Posterior vena cava (tissue), 2 donors: ENCODE measurements at places on chromosomes 6 and 20. TPM values are rescaled to one million over a fixed set of nuclear protein-coding genes. Genes with fewer than 3 reads are reported as not detected.

Gene DPPA5
- not detected for total RNA-seq

DNA sequence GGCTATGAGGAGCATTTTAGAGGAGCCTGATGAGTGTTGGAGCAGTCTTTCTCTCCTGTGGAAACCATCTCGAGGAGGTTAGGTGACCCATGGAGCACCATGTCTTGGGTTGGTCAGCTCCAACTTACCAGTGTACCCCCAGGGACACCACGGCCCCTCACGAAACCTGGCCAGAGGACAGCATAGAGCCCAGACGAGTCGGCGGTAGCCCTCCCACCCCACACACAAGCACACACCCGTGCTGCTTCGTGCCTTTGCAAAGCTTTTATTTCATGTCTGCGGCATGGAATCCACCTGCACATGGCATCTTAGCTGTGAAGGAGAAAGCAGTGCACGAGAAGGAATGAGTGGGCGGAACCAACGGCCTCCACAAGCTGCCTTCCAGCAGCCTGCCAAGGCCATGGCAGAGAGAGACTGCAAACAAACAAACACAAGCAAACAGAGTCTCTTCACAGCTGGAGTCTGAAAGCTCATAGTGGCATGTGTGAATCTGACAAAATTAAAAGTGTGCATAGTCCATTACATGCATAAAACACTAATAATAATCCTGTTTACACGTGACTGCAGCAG lies 53.6 kb downstream of the EZR start:
- no peak for DNase-seq

- DNase-seq: no peak
Measured at GRCh38 chr20:23673209-23673608, 15.6 kb downstream of the CST4 start.

DNA sequence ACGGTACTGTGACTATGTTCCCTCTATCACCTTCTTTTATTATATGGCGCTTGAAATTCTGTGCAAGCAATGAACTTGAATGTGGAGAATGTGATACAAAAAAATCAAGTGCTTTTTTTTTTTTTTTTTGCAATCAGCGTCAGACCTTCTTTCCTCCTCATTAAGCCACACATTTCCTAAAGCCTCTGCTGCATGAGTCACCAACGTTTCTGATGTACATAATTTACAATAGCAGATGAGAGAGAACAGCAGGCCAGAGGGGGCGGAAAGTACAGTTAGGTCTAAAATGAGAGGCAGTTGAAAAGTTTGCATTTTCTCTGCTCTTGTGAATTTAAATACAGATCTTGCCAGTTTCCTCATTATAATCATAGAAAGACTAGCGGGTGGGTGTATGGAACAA lies 114.6 kb upstream of the RIPOR2 start:
- DNase-seq: no peak

Gene PLN
- 234 TPM for total RNA-seq

Gene C6orf52
- total RNA-seq: not detected

- peak; percentile 83 for DNase-seq
Measured at GRCh38 chr20:2871661-2872458, 1.4 kb upstream of the PTPRA start.

Gene HLA-DPA1
- 84.9 TPM for total RNA-seq

DNA sequence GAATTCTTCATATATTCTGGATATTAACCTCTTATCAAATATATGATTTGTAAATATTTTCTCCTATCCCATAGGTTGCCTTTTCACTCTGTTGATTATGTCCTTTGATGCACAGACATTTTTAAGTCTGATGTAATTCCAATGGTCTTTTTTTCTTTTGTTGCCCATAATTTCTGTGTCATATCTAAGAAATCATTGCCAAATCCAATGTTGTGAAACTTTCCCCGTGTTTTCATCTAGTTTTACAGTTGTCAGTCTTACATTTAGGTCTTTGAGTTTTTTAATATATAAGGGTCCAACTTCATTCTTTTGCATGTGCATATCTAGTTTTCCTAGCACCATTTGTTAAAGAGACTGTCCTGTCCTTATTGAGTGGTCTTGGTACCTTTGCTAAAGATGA lies 111.5 kb downstream of the SESN1 start:
- no peak for DNase-seq

Gene PMEPA1
- 45.6 TPM for total RNA-seq

DNA sequence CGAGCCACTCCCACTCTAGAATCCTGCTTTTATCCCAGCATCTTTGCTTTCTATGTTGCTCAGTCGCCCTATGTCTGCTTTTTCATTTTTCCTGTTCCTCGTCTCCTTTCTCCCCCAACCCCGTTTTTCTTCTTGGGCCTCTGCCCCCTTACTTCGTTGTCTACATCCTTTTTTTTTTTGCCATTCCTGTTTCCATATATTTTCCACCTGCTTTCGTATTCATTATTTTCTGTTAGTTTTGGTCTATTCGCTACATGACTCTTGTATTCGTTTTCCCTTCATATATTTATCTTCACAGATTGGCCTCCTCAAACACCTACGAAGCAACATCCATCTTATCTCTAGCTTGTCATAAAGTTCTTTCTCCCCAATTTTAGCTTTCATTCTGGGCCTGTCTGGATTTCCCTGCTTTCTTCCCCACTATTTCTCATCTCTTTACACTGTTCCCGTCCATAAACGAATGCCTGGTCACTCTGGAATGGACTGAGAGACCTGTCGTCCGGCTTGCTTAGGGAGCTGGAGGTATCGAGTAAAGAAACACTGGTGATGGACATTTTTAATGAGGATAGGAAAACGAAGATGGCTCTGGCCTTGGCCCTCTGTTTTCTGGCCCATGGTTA lies 915 bp downstream of the PRRC2A start:
- DNase-seq: no peak

DNA sequence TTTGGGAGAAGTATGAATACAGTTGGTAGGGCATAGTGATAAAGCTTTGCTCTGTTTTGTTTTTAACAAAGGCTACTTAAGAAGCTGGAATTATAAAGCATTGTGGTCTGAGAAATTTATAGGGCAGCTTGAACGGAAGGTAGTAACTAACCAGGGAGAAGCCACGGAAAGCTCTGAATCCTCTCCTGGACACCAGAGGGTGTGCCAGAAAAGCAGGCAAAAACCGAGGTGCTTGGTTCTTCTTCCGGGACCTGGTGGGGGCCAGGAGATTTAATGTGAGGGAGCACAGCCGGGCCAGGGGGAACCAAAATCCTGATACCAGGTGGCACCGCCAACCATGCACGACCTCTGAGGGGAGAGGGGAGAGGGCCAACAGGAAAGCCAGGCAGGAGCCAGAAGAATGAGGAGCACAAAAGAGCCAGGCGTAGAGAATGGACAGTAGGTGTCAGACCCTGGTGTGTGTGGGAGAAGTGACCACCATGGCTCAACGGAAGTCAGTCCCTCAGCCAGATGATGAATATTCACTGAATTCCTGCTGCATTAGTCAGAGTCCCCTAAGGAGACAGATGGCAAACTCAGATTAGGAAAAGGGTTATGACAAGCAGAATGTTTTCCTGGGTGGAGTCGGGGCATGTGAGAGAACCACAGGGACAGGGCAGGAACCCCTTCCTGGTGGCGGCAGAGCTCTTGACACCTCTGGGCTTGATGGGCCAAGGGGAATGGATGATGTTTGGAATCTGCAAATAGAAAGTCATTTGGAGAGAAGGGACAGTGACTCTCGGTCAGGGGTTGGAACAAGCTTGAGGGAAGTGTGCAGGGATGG lies 262.3 kb downstream of the ZNF217 start:
- DNase-seq: no peak

- DNase-seq: no peak
Measured at GRCh38 chr20:4961746-4962145, 39.6 kb downstream of the SLC23A2 start.

DNA sequence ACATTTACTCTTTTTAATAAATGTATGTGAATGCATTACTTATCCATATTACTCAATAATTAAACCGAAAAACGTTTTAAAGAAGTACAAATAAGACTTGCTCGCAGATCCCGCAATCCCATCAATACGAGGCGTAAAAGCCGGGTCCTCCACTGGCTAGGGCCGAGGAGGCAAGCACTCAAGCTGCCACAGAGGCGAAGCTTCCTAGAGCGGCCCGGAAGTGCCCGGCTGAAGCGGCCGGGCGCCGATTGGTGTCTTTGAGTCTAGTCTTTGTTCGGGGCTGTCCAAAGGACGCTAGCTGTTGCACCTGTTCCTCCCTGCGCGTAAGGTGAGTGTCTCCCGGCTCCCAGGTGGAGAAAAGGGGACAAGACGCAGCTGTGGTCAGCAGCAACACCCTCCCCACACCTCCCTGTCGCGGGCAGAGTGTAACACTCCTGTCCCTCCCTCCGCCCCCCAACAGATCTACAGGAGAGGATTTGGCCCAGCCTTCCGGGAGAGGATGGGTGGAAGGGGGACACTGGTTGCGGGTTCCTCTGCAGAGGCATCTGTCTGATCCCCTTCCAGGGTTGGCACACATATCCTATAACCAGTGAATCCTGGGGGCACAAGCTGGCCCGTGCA lies at the start of gene ZSCAN16:
TSS of gene ZSCAN16 (plus strand) at position 260 of the 621 bp plus-strand sequence. CDS start 835 bp downstream, outside the sequence.
- DNase-seq: peak; percentile 94

Gene DNAH8
- total RNA-seq: 0.71 TPM

DNA sequence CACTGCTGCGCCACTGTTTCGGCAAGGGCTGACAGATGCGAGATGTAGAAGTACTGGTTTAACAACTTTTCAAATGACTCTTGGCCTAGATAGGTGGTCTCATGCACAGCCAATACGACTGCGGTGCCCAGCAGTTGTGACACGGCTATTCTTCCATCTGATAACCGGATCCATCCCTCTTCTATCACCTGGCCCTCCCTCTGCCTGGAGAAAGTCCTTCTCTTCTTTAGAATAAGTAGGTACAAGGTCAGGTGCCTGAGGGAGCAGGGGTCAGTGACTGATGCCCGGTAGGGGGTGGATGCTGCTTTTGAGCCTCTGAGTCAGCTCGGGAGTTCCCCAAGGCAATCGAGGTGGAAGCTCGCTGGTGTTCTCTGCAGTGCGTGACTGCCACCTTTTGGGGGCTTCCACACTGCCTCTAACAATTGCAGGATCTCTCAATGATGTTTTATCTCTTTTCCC lies 166.8 kb upstream of the GRIK2 start:
- DNase-seq: no peak

GRCh38 chr6:166420351-166420750 lies 37.6 kb upstream of the MPC1 start:
- no peak for DNase-seq

- peak; percentile 81 for DNase-seq
Measured at GRCh38 chr20:17614812-17615644, 45.2 kb downstream of the DSTN start.

DNA sequence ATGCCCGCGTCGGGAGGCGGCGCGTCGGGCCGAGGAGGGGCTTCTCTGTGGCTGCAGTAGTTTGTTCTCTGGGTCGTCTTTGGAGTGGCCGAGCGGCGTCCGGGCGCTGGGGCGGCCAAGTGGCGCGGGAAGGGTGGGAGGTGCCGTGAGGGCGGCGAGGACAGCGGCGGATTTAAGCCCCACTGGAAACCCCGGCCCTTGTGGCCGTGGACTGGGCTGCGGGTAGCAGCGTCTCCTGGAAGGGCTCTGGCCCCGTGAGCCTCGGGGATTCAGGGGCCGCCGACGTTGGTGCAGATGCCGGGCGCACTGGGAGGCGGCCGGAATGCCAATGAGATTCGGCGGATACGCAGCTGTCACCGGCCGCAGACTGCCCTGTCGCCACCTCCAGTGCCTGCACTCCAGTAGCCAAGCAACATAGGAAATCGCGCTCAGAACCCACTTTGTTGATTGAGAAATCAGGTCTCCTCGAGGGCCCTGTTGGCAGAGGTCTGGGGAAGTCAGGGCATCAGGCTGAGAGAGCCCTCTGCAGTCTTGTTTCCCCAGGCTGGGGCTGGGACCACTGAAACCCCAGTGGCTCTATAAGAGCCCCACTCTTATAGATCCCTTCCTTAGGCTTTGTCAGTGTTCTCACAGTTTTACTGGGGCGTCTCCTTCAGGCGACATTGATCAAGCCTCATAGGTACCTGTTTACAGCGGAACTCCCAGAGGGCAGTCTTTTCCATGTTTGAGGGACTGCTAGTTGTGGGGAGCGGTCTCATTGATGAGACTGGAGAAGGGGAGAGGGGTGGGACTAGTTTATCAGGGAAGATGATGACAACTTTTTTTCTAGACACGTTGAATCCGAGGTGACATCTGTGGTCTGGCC lies 642 bp downstream of the GZF1 start:
- no peak for DNase-seq

DNA sequence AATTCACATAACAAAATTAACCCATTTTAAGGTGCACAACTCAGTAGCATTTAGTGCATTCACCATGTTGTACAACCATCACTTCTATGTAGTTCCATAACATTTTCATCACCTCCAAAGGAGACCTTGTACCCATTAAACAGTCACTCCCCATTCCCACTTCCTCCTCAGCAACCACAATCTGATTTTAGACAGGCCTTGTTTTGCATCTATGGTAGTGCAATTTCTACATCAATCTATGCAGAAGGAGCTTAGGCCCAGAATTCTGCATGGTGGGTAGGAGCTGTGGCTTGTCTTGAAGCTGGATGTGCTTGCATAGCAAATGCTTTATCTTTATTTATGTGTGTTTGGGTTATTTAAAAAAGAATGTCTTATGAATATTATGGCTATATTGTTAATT lies 13.5 kb upstream of the HLA-DQA1 start:
- DNase-seq: no peak

DNA sequence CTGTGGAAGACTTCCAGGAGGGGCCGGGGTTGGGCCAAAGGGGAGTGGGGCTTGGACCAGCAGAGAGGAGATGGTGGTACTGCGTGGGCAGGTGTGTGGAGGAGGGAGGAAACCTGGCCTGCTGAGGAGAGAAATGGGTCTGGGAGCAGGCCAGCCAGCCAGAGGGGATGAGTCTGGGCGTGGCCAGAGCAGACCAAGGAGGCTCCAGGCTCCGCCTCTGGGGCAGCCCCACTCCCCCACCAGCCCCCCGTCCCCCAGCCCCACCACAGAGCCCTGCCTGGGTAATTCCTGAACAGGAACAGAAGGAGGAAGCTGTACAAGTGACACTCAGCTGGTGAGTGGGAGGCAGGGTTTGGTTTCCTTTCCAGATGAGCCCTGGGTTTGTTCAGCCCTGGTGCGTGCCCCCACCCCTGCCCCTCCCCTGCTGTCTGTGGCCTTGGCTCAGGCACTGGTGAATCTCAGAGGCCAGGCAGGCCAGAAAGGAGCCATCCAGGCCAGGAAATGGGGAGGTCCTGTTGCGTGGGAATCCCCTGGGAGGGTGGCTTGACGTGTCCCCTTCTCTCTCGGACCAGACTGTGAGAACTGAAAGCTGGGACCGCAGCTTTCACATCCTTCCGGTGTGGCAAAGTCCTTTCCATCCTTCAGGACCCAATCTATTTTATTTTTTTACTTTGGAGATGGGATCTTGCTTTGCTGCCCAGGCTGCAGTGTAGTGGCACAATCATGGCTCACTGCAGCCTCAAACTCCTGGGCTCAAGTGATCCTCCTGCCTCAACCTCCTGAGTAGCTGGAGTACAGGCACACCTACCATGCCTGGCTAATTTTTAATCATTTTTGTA lies 9.4 kb upstream of the SRC start:
- DNase-seq: no peak

GRCh38 chr6:19349429-19349828 lies 487.7 kb upstream of the ID4 start:
- DNase-seq: no peak

Gene POM121L2
- total RNA-seq: not detected

Gene PGC
- not detected for total RNA-seq

GRCh38 chr20:62201173-62202082 lies 18.6 kb downstream of the MTG2 start:
- DNase-seq: peak; percentile 72
